ENCODE measurements at places on chromosomes 16 and 17.

GRCh38 chr17:14487068-14487467, 186.2 kb downstream of the HS3ST3B1 start:
- DNase-seq: no peak

DNA sequence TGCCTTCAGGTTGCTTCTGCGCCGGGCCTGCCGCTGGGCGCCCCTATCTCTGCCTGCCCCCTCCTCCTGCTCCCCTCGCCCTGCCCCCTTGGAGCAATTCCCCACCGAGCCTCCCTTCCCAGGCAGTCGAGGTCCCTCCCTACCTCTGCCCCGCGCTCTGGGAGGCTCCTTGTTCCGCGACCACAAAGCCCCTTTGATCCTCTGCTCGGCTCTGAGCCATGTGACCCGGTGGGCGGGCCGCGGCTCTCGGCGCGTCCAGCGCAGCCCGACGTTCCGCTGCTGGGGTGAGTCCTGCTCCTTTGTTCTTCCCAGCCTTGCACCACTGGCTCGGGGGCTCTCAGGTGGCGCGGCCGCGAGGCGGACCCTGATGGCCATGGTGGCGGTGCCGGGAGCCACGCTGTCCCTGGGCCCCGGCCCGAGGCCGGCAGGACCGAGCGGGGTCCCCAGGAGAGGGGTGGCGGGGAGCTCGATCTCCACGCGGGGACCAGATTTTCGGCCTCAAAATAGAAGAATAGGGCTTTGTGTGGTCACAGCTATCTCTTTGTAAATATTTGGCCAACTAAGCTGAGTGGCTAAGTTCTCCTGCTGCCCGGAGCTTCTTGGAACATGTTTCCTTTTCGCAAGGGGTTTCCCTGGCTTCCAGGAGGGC, 310.6 kb downstream of the SEC14L1 start:
- peak; percentile 76 for DNase-seq

DNA sequence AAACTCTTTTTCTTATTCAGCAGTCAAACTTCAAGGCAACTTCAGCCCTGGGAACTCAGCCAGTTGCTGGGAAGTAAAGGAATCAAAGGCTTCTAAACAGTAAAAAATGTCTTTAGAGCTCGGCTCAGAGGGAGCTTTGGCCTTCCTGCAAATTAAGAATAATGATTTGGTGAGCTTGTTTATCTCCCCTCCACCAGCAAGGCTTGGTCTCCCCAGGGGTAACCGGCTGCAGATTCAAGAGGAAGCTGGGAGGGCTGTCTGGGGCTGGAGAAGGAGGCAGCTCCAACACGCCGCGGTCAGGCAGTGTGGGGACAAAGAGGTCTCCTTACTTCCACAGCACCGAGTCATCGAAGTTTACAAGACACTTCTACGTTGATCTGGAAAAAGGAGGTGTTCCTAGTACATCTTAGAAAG, 17.7 kb upstream of the DOC2B start:
- no peak for DNase-seq

- no peak for DNase-seq
These were observed 20.5 kb downstream of the CNGB1 start for GRCh38 chr16:57950382-57950781.

- no peak for DNase-seq
These were observed 174.3 kb upstream of the TBX2 start for GRCh38 chr17:61225178-61225882.

- peak; percentile 71 for DNase-seq
These were observed 1.1 kb upstream of the STUB1 start for GRCh38 chr16:678858-679813.

DNA sequence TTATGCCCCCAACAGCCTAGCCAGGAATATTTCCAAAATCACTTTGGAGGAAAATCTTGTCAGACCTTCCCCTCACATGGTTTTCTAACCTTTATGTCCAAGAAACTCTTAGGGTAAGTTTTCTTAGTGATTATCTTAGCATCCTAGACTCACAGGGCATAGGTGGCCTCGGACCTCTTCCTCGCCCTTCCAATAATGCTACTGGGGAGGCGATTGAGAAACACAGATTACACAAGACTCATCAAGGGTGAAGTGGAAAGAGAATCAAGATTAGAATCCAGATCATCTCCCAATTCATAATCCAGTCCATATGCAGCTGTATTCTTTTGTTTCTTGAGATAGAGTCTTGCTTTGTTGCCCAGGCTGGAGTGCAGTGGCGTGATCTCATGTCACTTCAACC, 358.4 kb upstream of the CDH5 start:
- DNase-seq: no peak

DNA sequence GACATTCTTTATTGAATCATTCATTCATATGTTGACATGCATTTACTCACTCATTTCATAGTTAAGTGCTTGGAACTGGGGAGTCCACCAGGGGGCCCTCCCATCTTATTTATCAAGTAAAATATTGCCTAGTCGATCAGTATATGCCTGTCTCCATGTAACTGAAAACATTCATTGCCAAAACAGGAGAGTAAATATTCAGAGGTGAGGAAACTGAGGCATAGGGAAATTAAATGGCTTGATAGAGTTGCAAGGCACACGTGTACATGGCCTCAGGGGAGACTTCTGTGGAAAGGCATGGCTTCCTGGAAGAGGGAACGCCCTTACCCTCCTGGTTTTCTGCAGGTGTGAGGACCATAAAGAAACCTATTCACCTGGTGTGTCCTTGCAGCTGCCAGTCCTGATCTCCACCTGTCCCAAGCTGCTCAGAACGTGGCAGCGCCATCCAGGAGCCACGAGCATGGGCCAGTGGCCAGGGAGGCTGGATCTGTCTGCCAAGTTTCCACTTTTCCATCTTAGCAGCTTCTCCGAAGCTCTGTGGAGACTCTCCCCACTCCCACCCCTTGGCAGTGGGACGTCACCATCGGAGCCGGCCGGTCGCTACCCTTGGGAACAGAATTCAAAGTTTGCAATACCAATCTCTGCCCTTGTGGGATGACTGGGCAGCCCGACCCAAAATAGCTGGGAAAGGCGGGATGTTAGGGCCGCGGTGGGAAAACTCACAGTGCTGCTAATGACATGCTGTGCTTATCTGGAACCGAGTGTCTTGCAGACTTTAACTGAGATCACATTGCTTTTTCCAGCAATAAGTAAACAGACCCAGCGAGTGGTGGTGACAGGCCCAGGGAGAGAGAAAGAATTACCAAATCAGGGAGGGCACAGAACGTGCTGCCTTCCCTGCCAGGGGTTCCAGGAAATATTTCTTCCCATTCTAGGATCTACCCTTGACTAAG, 4.1 kb upstream of the C1QTNF1 start:
- peak; percentile 33 for DNase-seq

DNA sequence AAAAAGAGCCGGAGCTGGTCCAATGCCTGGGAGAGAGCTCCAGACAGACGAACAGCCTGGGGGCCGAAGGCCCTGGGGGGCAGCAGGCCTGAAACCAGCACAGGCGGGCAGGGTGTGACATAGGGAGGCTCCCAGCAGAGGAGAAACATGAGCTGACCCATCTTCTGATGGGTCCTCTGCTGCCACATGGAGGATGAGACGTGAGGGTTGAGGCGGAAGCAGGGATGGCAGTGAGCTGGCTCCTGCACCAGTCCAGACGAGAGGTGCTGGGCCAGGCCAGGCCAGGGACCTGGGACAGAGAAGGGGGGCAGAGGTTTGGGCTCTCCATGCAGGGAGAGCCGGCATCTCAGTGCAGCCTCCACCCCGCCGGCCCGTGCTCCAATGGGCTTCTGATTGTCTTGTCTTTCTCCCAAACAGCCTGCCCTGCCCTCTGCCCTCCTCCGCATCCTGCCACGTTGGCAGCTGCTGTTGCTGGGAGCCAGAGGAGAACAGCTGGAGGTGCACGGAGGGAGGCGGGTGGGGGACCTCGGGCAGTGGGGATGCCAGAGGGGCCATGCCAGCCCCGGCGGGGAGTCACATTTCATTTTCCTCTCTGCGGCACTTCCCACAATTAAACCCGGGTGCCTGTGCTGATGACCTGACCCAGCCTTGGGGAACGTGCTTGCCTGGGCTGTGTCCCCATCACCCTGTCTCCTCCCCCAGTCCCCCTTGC, 139.1 kb upstream of the GSE1 start:
- no peak for DNase-seq

DNA sequence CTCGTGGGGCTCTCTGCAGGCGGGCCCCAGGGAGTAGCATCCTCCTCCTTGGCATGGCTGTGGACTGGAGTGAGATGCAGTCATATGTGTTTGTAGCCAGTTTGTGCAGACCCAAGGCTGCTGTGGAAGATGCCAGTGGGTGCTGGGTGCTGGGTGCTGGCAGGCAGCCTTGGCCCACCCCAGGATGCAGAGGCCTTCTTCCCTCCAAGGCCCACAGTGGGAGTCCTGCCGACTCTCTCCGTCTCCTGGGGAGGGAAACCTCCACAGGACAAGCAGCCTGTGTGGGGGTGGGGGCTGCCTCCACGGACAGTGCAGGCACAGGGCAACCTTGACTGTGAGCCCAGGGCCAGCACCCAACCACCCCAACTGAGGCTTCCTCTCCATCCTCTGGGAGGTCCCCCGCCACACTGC, 13.8 kb upstream of the TMEM92 start:
- DNase-seq: no peak

- DNase-seq: peak; percentile 40
These were observed 28.8 kb downstream of the GINS2 start for GRCh38 chr16:85659805-85660511.

- DNase-seq: no peak
These were observed 668.2 kb downstream of the CDH11 start for GRCh38 chr16:64453646-64454045.

- DNase-seq: no peak
These were observed 90.7 kb upstream of the SMIM36 start for GRCh38 chr17:55601874-55602364.

DNA sequence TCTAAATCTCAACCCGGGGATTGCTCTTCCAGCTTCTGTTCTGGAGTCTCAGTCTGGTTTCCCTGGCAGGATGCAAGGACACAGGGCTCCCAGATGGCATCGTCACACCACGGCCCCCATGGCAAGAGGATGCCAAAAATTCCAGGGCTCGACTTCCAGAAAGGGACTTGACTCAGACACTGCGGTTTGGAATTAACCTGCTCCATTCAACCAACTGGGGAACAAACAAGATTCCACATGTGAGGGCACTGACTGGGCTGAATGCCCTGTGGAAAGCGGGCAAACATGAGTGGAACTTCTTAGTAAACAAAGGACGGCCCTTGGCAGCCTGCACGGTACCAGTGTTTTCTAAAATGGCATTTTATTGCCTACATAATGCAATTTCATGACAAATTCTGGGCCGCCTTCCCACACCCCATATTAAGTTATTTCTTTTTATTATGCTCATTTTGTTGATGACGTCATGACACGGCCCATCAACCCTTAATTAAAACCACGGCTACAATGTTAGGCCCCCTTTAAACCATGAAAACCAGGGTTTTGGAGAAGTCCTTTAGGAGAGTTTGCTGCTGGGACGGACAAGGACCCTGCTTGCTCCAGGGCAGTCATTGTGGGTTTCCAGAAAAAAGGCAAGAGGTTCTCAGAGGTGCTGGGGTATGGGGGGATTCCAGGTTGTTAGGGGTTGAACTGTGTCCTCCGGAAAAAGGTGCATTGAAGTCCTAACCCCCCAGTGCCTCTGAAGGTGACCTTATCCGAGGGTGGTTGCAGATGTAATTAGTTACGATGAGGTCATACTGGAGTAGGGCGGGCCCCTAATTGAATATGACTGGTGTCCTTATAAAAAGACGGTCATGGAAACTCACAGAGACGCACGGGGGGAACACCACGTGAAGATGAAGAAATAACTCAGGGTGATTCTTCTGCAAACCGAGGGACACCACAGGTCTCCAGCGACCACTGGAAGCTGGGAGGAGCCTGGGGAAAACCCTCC, 205.6 kb downstream of the FOXL1 start:
- no peak for DNase-seq

DNA sequence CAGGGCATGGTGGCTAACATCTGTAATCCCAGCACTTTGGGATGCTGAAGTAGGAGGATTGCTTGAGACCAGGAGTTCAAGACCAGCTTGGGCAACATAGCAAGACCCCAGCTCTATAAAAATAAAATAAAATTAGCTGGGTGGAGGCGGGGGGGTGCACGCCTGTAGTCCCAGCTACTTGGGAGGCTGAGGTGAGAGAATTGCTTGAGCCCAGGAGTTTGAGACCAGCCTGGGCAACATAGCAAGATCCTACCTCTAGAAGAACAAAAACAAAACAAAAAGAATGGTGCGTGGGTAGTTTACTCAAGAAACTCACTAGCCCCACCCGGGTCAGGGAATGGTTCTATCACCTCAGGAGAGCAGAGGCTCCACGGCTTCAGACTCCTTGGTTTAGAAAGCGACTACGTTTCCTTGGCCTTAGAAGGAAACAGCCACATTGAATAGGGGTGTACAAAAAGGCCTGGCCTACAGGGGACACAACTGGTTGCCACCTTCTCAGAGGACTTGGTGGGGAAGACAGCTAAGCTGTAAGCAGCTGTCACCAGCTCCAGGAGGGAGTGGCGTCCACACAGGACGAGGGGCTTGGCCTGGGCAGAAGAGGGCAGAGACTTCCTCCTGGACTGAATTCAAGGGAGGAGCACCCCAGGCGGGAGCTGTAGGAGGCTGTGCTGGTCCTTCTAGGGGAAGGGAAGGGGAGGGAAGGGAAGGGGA, 716 bp downstream of the TK1 start:
- no peak for DNase-seq

- no peak for DNase-seq
These were observed 5.2 kb upstream of the PKMYT1 start for GRCh38 chr16:2985462-2985861.

DNA sequence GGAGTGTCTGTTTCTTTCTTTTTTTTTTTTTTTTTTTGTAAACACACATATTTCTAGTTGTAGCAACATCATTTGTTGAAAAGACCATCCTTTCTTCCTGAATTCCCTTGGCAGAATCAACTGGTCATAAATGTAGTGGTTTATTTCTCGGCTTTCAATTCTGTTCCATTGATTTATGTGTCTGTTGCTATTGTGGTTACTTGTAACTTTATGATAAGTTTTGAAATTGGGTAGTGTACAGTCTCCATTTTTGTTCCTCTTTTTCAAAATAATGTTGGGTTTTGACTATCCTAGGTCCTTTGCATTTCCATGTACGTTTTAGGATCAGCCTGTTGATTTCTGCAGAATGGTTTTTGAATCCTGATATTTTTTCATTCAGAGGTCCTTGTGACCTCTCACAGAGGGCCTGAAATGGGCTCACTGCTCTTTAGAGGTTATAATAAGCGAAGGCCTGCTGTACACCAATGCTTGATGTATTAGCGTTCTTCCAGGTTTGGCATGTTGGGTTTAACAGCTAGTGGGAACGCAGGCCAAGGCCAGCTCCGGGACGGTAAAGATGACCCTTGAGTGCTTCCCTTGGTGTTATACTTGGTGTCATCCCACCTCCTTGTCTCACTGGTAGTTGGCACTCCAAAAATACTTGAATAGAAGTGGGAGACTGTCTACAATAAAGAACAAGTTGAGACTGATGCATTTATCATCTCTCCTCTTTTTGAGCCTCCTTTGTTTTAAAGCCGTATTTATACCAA, 43.8 kb downstream of the ZNRF1 start:
- no peak for DNase-seq

DNA sequence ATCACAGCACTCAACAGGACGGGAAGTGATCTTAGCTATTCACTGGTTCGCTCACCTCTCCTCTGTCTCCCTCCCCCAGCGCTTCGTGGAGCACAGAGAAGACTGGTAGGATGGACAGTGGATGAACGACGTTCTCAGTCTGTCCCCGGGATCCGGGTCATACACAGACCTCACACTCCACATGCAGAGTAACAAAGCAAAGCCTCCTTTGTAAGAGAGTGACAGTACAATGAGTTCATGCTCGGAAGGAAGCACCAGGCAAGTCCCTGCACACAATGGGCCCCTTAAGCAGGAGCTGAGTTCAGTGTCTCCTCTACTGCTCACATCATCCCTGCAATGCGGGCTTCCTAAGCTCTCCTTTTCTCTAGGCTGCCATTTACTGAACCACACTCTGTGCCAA, 356.9 kb downstream of the C16orf95 start:
- DNase-seq: no peak

- no peak for DNase-seq
These were observed 6.1 kb downstream of the ZG16 start for GRCh38 chr16:29784157-29784556.
